Fibroblast of lung (primary cell): ENCODE measurements at places on chromosomes 5 and 9. TPM values are rescaled to one million over a fixed set of nuclear protein-coding genes. Genes with fewer than 3 reads are reported as not detected.
A peak's percentile ranks its signal among the peaks of the same experiment; 100 is the strongest.

FUT7 gene
- total RNA-seq, result not detected in 2 replicates

- peak; percentile 69 for DNase-seq
These were observed 148.4 kb downstream of the MAPKAP1 start for GRCh38 chr9:125558453-125559092.

DNA sequence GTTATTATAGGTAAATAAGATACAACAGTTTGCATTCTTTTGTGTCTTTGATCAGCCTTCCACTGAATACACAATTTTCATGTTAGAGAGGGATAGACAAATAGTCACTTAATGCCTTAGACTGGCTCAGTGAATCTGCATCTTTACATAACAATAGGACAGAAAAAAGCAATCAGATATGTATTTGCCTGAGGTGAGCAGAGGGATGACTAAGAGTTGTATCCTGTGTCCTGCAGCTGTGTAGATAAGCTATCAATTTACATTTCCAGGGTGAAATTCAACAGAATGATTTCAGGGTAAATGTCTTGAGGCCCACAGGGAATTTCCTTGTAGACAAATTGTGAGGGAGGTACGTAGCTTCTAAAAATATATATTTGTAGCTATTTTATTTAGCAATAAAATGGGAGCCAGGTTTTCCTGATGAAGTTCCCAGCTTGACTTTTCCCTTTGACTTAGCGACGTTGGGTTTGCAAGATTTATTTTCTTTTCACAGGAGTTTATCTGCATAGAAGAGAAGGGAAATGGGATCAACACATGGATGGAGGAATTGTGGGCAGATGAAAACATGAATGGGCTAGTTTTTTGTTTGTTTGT is 586.1 kb upstream of the CDH6 start:
- DNase-seq, result no peak

DNA sequence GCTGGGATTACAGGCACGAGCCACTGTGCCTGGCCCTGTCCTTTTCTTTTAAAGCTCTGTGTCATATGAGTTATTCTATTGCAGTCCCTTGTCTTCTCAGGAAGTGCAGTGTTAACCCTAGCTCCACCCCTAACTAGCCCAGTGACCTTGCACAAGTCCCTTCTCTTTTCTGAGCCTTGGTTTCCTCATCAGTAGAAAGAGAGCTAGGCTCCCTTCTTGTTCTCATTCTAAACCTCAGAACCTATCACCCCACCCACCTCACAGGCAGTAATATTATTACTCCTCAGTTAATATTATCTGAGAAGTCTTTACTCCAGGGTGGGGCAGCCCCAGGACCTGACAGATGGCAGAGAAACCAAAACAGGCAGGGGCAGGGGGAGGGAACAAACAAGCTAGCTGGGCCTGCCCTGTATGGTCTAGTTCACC is 7.2 kb downstream of the CYFIP2 start:
- no peak for DNase-seq

CDH18 gene
- total RNA-seq, result 0.33 TPM in 1 of 2 replicates, not detected in the other

DNA sequence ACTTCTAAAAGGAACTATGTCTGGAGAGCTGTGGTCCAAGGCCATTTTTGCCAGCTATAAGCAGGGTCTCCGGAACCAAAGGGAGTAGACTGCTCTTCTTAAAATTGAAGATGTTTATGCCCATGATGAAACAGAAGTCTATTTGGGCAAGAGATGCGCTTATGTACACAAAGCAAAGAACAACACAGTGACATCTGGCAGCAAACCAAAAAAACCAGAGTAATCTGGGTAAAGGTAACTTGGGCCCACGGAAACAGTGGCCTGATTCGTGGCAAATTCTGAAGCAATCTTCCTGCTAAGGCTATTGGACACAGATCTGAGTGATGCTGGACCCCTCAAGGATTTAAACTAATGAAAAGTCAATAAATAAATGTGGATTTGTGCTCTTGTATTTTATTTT is 29.7 kb upstream of the GLDC start:
- no peak for DNase-seq

GRCh38 chr5:143188083-143188482 is 215.4 kb downstream of the NR3C1 start:
- DNase-seq, result no peak

ANKDD1B gene
- 0.51 and 0.66 TPM in 2 replicates for total RNA-seq

DNA sequence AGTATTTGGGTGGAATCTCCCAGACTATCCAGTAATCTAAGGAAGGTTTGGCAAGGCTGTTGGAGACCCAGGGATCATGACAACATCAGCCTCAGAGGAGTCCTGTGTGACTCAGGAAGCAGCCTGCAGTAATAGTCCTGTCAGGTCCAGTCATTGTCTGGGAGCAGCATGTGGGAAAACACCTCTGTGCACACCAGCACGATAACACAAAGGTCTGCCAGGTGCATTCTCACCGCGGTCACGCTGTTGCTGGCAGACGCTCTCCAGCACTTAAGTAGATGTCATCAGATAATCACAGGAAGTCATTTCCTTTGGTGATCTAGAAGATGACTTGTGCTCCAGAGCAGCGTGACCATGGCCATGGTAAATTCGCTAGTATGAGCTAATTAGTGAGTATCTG is 99.2 kb upstream of the IQGAP2 start:
- no peak for DNase-seq

DNA sequence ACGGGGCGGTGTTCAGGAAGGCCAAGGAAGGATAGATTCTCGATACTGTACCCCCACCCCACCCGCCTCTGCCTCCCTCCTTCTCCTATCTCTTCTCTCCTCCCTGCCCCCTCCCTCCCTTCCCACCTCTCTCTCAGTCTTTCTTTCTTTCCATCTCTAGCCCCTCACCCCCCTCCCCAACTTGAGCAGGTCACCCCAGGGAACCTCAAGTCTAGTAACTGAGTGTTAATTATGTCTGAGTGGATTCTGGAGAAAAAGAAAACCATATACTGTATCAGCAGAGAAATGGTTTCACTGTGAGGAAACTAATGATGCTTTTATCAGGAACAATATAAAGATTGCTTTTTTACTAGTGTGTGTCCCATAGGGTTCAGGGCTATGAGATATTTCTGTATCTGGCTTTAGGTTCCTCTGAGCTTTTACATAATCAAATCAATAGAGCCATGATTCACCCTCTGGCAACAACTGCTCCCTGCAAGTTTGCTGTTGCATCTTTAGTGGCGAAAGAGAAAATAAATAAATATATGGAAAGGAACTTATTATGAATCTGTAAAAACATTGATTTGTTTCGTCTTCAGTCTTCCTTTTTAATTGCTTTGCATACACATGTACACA is 639.7 kb downstream of the CCDC171 start:
- peak; percentile 71 for DNase-seq

GRCh38 chr5:39912906-39913305 is 488.1 kb upstream of the DAB2 start:
- DNase-seq, result no peak

CNTRL gene
- total RNA-seq, result 6.2 and 6.8 TPM in 2 replicates

DNA sequence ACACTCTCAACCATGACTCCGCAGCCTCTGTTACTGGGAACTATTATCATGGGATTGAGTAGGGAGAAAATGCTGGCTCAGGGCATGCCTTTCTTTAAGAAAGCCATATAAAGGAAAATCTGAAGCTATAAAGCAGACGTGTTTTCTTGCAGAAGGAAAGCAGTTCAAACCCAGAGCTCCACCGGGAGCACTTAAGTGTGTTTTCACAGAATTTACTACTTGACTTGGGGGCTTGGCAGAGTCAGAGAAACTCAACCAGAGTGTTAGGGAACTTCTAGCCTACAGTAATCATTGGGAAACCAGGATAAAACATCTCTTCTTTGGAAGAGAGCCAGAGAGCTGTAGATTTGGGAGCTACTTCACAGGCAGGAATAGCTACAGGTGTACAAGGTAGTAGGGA is 283.4 kb upstream of the ADRA1B start:
- no peak for DNase-seq

DNA sequence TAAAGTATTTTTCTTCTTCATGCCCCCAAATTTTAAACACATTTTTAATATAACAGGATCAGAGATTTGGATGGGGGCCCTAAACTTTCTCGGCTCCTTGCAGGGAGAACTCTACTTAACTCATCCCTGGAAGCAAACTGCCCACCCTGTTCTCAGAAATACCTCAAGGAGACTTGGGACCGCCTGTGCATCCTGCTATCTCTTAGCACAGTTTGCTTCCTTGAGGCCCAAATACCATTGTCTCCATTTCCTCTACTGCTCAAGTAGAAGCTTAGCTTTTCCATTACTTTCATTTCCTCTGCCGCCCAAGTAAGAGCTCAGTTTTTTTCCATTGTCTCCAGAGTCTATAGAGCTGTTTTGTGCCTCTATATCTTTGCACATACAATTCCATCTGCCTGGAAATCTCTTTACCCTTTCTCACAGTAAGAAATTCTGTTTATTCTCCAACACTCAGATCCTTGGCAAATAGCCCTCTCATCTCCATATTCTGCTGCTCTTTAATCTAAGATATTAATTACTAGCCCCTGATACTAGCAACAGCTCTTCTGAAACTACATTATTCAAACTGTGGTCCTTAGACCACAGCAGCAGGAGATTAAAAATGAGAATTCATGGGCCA is 137.8 kb downstream of the CEMIP2 start:
- no peak for DNase-seq

- DNase-seq, result no peak
These were observed 40.2 kb downstream of the CACNA1B start for GRCh38 chr9:137917795-137918194.

GNA14 gene
- total RNA-seq, result 0.26 and 0.50 TPM in 2 replicates

DNA sequence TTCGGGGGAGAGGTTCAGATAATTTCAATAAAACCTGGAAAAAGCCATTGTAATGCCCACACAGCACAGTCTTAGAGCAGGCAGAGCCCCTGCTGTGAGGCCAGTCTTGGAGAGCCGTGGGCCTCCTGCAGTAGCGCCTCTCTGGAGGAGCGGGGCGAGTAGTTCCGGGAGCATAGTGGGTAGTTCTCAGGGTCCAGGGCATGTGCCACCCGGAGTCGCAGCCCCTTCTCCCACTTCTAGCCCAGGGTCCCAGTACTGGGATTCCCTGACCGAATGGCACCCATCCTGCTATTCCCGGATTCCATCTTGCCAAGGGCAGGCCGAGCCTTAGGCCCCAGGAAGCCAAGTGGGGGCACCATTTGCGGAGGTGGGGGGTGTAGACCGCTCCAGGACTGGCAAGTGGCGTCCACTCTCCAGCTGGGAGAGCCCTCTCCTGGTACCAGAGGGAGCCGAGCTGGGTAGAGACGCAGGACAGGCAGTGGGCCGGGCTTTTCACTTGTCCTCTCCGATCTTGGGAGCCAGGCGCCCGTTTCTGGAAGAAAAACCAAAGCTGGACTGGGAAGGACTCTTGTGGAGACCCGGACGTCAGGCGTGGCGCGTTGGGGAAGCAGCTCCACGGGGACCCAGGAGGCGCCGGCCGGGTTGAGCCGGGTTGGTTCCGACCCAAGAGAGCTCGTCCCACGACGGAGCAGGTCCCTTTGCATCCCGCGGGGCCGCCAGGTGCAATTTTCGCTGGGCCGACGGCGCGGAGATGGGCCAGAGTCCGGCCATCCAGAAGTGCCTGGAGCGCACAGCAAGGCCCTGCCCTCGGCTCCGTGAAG is 12.1 kb downstream of the PROP1 start:
- DNase-seq, result no peak

DNA sequence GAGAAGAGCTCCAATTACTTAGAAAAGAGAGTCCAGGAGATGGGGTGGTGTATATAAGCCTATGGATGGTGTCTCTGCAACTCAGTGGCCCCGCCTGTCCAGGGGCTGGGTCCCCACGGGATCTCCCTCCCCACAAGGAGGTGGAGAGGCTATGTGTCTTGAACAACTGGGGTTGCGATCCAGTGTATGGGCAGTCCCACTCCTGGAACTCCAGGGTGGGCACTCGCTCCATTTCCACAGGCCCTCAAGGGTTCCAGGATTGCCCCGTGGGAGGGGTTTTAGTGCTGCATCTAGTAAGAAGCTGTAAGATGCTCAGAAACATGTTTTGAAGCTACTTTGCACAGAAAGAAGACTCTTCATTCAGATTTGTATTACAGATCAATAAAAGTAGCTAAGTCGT is 558 bp upstream of the SMAD5 start:
- no peak for DNase-seq

GRCh38 chr5:77358255-77359205 is 133.6 kb downstream of the WDR41 start:
- DNase-seq, result peak; percentile 54

GRCh38 chr9:16191691-16192402 is 639.0 kb downstream of the CCDC171 start:
- peak; percentile 89 for DNase-seq

ANKRD31 gene
- 0.26 and 0.33 TPM in 2 replicates for total RNA-seq

GRCh38 chr5:142845954-142846398 is 75.8 kb downstream of the ARHGAP26 start:
- no peak for DNase-seq

DNA sequence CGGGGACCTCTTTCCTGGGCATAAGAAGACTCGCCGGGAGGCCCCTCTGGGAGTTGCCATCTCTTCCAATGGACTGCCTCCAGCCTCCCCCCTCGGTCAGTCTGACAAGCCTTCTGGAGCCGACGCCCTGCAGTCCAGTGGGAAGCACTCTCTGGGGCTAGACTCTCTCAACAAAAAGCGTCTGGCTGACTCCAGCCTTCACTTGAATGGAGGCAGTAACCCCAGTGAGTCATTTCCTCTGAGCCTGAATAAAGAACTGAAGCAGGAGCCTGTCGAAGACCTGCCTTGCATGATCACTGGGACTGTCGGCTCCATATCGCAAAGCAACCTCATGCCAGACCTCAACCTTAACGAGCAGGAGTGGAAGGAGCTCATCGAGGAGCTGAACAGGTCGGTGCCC is 28.4 kb upstream of the LTC4S start:
- DNase-seq, result peak; percentile 84

DNA sequence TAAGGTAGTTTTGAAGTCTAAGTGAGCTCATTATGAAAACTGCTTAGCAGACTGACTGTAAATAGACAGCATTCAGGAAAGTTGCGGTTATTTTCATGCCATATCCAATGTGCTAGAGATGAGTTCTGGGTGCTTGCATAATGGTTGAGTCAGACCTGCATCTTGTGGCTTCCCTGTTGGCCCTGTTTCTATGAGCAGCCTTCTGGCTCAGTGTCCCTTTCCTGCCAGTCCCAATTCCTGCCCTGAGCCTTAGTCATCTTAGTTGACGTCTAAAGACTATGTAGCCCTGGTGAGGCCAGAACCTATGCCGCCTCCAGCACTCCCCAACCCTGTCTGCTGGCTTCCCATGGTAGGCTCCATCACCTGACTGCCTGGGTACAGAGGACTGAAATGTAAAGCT is 76.3 kb upstream of the TNFSF8 start:
- DNase-seq, result peak; percentile 98
